SW 1271 (cell line): ENCODE measurements at places on chromosomes 7 and 10.

- no peak for DNase-seq
These were observed 424.0 kb downstream of the EXOC4 start for GRCh38 chr7:133676805-133677370.

GRCh38 chr7:127890726-127891125 is 140.5 kb downstream of the LRRC4 start:
- no peak for DNase-seq

DNA sequence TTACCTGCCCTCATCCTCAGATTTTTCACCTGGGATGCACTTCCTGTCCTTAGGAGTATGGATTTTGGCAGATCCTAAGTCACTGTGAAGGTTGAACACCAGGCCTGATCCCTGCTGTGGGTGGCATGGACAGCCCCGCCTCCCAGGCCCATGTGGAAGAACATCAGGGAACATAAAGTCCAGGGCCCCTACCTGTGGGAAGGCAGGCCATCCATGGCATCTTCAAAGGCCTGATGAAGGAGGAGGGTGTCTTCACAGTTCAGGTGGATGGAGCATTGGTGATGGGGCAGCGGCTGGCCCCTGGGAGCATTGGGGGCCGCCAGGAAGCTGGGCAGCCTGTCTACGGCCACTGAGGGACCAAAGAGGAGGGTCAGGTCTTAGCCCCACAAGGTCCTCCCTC is 24.6 kb downstream of the PYROXD2 start:
- DNase-seq = no peak

- no peak for DNase-seq
These were observed 7.4 kb upstream of the APBB1IP start for GRCh38 chr10:26430641-26431163.

- no peak for DNase-seq
These were observed 1.2 kb downstream of the HMX2 start for GRCh38 chr10:123149162-123149567.

- no peak for DNase-seq
These were observed 263.1 kb downstream of the CREB5 start for GRCh38 chr7:28675429-28675828.

GRCh38 chr10:4849555-4850242 is 23.7 kb downstream of the AKR1E2 start:
- peak; percentile 62 for DNase-seq

GRCh38 chr7:30148951-30149459 is 14.2 kb downstream of the MTURN start:
- no peak for DNase-seq

GRCh38 chr10:110007161-110007700 is 553 bp upstream of the ADD3 start:
- DNase-seq = no peak
